ENCODE measurements at places on chromosomes 12 and 14.

DNA sequence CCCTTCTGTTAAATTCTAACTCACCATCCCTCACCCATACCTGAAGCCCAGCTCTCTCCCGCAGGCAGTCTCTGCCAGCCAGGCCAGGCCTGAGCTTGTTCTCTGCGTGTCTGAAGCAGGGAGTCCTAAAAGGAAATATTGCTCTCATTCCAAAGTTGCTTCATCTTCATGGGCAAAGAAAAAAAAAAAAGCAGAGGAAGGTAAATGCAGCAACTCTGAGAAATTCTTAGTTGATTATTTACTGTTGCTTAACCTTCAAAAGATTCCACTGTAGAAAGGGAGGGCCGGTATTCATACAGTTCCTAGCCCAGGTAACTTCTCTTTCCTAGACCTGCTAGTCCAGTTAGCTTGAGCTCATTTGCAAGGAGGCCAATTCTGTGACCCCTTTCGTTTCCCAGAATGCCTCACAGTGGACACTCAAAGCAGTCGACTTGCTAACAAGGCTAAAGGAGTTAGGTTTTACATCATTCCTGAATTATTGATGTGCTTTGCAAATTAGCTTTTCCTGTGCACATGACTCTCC, 193.5 kb upstream of the EEA1 start:
- no peak for DNase-seq

GRCh38 chr12:119207063-119207560, 28.4 kb downstream of the HSPB8 start:
- DNase-seq = no peak

GRCh38 chr12:85029456-85029855, 6.6 kb downstream of the TSPAN19 start:
- DNase-seq = no peak

GRCh38 chr14:74855945-74856344, 20.0 kb downstream of the PROX2 start:
- no peak for DNase-seq

- no peak for DNase-seq
These were observed 136.1 kb downstream of the CALM1 start for GRCh38 chr14:90532826-90533525.

DNA sequence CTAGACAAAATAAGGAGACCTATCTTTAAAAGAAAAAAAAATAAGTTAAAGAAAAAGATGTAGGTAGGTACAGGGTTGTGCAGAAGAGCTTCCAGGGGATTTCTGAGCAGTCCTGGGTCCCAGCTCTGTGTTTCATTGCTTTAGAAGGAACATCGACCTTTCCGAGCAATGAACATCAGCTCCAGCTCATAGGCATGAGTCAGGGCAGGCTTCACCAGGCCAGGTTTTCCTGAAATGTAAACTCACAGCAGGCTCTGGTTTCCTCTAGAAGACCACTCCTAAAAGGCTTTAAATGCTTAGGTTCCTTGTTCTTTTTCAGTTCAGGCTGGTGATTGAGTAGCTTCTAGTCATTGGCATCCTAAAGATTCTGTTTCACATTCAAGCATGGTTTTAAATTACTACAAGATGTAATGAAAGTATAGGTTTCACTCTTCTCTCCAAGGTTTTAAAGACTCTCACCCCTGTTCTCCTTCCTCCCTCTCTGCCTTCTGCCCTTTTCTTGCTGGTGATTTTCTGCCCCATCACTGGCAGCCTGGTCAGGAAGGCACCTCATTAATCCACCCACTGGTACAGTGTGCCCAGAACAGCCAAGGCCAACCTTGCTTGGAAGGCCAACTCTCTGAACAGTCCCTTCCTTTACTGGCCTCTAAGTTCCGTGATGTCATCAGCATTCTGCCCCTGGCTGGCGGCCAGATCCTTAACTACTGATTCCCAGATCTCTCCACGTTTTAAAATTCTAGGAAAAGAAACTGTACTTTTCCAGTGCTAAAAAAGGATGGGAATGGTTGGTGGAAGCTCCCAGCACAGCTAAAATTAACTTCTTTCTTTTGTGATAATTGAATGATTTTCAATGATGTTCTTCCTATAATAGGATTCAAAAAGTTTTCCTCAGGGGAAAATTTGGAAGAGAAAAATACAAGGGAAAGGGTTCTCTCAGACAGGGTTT, 109.4 kb upstream of the HIF1A start:
- no peak for DNase-seq

GRCh38 chr14:19878029-19878642, 3.2 kb downstream of the OR4K2 start:
- no peak for DNase-seq

GRCh38 chr12:69170293-69170692, 69.1 kb upstream of the CPSF6 start:
- DNase-seq = no peak

DNA sequence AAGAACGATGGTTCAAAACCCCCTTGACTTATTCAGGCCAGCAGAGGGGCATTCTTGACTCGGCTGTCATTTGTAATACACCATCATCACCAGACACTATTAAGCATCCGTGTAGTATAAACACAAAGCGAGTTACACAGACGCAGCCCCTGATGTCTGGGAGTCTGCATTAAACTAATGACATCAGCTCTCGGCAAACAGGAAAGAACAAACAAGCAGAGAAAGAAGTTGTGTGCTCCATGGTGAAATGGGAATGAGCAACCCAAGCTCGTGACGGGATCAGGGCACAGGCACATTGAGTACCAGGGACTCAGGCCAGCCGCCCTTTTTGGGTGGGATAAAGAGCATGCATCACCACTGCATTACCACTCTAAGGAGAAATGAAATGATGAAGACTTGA, 460.1 kb downstream of the MED13L start:
- no peak for DNase-seq

DNA sequence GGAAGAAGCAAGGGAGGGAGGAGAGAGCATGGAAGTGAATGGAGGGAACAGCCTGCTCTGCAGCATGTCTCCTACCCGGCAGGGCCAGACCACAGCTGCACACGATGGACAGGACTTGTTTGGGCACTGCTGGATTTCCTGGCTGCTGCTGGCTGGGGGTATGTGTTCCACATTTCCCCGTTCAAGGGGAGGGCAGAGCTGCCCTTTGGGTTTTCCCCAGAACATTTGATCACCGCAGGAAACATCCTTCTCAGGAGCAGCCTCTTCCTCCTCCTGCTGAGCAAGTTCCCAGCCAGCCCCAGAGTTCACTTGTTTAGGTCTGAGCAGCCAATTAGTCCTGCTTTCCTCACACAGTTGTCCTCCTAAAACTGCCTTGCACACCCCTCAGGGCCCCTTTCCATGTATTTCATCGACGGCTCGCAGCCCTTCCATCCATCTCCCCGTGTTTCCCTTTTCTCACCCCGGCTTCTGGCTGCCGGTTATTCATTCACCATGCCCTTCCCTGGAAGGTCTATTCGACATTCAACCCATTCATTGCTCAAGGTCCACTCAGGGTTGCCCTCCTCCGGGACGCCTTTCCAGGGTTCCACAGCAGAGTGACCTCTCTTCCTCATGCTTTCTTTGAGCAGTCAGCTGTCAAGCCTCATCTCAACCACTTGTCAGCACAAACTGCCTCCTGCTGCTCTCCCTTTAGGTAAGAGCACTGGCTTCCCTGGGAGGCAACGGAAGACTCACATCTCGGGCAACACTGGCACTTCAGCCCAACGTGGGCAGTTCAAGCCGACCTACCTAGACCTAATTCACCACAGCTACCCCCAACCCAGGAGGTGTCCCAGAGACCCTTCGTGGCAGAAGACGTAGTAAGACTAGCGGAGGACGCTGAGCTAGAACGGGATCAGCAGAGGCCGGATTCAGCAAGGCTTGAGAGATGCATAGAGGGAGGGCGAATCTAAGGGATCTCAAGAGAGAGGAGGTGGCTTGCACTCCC, 20.1 kb upstream of the ANO2 start:
- DNase-seq = no peak

DNA sequence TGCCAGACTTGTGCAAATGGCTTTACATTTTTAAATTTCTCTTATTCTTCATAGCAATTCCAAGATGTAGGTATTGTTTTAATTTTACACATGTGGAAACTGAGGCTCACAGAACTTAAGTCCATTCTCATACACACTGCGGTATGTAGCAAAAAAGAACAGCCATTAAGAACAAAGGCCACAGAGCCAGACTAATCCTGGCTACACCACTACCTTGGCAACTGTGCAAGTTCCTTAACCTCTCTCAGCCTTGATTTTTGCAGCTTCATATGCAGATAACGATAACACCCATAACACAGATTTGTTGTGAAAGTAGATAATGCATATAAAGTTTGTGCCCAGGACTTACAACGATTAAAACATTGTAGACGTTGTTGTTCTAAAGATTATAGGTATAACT, 81.1 kb downstream of the ABCC9 start:
- no peak for DNase-seq

- peak; percentile 42 for DNase-seq
These were observed 22.6 kb downstream of the PRKCH start for GRCh38 chr14:61343991-61344405.

DNA sequence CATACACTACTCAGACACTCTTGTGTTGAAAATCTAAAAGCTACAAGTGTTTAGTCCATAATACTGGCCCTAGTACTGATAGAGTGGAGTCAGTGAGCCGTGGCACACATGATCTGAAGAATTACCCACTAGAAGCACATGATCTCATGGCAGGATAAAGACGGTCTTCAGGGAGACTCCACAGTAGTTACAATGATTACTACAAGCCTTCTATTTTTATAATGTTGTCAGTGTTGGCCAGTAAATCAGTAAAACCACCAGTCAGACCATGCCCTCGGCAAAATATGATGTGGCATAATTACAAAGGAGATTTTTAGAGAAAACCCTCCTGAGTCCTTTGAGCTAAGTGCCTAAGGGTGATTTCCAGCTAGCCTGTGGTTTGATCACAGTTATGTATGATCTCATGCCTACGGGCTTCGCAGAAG, 114.9 kb downstream of the PDZRN4 start:
- DNase-seq = no peak

GRCh38 chr14:35806006-35806907, 2.8 kb downstream of the RALGAPA1 start:
- no peak for DNase-seq

DNA sequence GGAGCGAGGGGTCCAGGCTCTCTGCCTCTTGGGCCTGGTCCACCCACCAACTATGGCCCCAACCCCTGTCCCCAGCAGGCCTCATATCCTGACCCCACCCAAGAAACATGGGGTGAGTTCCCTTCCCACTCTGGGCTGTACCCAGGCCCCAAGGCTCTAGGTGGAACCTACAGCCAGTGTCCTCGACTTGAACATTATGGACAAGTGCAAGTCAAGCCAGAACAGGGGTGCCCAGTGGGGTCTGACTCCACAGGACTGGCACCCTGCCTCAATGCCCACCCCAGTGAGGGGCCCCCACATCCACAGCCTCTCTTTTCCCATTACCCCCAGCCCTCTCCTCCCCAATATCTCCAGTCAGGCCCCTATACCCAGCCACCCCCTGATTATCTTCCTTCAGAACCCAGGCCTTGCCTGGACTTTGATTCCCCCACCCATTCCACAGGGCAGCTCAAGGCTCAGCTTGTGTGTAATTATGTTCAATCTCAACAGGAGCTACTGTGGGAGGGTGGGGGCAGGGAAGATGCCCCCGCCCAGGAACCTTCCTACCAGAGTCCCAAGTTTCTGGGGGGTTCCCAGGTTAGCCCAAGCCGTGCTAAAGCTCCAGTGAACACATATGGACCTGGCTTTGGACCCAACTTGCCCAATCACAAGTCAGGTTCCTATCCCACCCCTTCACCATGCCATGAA, 8.6 kb downstream of the ARHGAP9 start:
- DNase-seq = no peak

- DNase-seq = no peak
These were observed 7.8 kb downstream of the HSP90AA1 start for GRCh38 chr14:102078831-102079699.

- DNase-seq = no peak
These were observed 70.5 kb downstream of the LMNTD1 start for GRCh38 chr12:25482625-25483024.

DNA sequence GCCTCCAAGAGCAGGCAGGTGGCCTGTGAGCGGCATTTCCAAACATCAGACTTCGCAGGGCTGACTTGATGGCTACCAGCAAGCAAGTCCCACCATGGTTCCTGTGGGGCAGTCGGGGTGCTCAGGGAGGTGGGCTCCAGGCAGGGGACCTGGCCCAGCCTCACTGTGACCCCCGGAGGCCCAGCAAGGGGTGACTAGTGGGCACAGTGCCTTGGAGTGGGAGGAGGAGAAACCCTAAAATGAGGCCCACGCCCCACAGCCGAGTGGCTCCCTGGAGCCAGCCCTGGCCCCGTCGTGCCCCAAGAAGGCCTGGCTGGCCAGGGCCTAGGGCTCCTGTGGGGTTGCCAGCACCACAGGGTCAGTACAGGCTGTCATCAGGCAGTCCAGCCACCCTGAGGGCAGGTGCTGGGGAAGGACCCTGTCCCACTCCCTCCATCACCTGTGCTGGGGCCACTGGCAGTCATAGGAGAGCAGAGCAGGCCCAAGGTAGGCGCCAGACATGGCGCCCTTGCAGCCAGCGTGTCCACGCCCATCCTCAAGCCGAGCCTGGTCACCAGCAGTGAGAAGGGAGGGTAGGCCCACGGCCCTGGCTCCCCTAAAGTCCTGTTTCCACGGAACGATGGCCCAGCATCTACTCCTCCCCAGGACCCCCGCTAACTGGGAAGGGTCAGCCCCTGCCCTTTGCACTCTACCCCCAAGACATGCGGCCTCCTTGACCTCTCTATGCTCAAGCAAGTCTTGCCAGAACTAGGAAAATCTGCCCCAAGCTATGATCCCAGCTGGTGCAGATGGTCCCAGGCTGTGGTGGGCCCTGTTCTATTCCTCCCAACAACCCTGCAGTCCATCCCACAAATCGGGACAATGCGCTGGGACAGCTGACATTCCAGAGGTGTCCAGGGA, 144.2 kb upstream of the C14orf180 start:
- no peak for DNase-seq

DNA sequence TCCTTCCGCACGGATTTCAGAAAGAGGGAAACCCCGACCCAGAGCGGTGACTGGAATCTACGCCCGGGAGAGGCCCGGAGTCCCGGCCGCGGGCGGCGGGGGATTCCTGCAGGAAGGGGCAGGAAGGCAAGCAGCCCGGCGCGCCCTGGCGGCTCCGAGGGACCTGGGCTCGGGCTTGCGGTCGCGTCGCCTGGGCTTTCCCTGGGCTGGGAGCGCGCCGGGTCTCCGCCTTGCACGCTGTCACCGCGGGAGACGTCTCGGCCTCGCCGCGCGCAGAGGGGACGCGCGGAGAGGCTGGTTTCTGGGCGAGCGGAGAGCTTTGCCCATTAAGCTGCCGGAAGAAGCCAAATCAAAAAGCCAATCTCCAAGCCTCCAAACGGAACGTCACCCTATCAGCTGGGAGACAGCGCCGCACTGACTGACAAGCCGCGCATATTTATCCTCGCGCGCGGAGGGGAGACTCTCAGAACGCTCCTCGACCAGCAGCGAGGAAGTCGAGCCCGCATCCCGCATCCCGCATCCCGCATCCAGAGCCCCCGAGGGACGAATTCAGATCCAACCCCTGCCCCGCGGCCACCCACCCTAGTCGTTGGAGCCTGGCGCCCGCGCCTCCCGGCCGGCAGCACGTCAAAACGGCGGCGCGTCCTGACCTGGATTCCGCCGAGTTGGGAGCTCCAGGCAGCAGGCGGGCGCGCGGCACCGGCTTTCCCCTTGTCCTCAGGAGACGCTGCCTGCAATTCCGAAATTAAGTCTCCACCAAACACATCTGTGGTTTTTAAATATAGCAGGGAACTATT, at the start of gene SLC8A3:
SLC8A3 (minus strand) TSS at position 293 of the 797 bp plus-strand sequence. CDS start 20,529 bp downstream, outside the sequence.
- no peak for DNase-seq

All from activated CD4-positive, alpha-beta T cell treated with anti-CD3 and anti-CD28 coated beads, Interleukin-2, amount 50 U/mL, for 4 hours (primary cell).